ENCODE measurements at places on chromosomes 5 and 9. TPM values are rescaled to one million over a fixed set of nuclear protein-coding genes. Genes with fewer than 3 reads are reported as not detected.

SLC36A3 gene
- total RNA-seq, result not detected

MACROH2A1 gene
- total RNA-seq, result 463 TPM

DEPDC1B gene
- 14.5 TPM for total RNA-seq

ADAMTS12 gene
- 9.1 TPM for total RNA-seq

NRG2 gene
- not detected for total RNA-seq

ASTN2 gene
- total RNA-seq, result 1.3 TPM

LVRN gene
- total RNA-seq, result 0.74 TPM

IL4 gene
- total RNA-seq, result not detected

GLT6D1 gene
- total RNA-seq, result not detected

CDC25C gene
- 40.0 TPM for total RNA-seq

ASS1 gene
- 20.9 TPM for total RNA-seq

QRFP gene
- total RNA-seq, result not detected

NPDC1 gene
- not detected for total RNA-seq

ARHGEF39 gene
- total RNA-seq, result 0.41 TPM

CA9 gene
- not detected for total RNA-seq

PAEP gene
- not detected for total RNA-seq

PLPP1 gene
- total RNA-seq, result 35.4 TPM

CDKN2A gene
- total RNA-seq, result 290 TPM

DNA sequence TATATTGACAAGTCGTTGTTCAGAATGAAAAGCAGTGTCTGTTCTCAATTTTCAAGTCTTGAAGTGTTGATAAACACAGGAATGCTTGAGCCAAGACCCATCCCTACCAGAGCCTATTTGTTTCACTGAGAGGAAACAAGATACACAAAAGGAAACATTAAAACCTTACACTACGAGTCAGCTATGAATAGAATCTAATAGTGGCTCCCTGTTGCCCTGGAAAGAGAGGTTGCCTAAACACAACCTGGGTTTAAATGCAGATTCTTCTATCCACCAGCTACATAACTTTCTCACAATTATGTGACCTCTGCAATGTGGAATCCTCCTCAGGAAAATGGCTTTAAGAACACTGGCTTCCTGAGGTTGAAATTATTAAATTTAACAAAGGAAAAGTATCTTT is 29.1 kb upstream of the BNC2 start:
- peak; percentile 2 for DNase-seq

GRCh38 chr5:55345327-55345726 is 37.5 kb downstream of the MTREX start:
- DNase-seq, result no peak

GRCh38 chr5:151926188-151926587 is 1.5 kb upstream of the GLRA1 start:
- DNase-seq, result no peak

- no peak for DNase-seq
Observed at GRCh38 chr9:80873861-80874260, 815.5 kb downstream of the TLE1 start.

GRCh38 chr5:33238826-33239695 is 201.7 kb upstream of the TARS1 start:
- no peak for DNase-seq

- no peak for DNase-seq
Observed at GRCh38 chr5:164818445-164818844, 1313.0 kb downstream of the MAT2B start.

DNA sequence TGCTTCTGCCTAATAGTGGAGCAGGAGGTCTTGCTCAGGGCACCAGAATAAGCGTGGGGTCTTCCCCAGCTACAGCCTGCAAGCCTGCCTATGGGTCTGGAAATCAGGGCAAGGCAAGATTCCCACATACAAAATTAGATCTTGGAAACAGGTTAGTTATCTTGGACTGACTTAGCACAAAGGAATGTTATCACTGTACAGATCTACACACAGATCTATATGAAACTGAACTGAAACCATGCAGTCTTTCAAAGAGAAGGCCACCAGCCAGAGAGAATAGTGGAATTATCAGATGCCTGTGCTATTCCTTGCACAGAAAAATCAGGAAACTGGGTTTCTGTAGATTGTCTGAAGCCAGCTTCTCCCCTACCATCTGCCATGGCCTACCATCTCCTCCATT is 585.7 kb downstream of the ACTL7B start:
- DNase-seq, result no peak

- DNase-seq, result no peak
Observed at GRCh38 chr5:73183000-73183399, 10.0 kb downstream of the TMEM174 start.

DNA sequence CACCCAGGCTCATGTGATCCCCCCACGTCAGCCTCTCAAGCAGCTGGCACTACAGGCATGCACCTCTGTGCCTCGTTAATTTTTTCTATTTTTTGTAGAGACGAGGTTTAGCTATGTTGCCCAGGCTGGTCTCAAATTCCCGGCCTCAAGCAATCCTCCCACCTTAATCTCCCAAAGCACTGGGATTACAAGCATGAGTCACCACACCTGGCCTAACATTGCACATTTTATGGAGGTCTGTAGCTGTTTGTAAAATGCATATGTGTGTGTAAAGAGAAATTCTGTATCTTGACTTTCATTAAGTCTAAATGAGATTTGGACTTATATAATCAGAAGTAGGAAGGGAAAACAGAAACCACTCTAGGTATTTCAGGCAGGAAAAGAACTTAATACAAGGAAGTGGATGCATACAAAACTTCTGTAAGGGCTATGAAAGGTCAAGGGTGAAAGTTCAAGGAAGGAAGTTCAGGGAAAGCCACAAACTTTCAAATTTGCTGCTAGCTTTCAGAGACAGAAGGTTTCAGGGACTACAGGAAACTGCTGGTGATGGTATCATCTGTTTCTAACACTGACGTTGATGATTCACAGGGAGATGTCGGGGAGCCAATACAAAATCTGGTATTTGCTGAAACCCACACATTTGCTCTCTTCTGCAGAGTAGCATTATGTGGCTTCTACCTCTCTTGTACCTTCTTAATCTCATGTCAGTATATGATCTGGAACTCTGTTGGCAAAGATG is 209.4 kb downstream of the PIK3R1 start:
- no peak for DNase-seq

DNA sequence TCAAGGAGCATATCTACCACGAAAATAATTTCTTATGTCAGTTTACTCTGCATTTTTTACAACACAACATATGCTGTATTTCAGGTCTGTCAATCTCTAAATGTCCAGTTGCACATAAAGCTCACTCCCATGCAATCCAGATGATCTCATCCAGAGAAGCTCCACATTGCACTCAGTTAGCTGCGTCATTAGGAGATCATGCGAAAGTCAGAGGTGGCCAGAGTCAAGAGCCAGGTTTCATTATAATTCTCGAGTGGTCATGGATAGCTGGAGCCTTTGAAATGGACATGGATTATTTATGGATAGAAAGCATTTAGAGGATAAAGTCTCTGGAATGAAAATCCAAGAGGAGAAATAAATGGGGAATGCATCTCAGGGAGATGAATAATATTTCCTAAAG is 232.3 kb downstream of the GAS1 start:
- DNase-seq, result no peak

- no peak for DNase-seq
Observed at GRCh38 chr5:131198625-131199024, 27.9 kb downstream of the LYRM7 start.

DNA sequence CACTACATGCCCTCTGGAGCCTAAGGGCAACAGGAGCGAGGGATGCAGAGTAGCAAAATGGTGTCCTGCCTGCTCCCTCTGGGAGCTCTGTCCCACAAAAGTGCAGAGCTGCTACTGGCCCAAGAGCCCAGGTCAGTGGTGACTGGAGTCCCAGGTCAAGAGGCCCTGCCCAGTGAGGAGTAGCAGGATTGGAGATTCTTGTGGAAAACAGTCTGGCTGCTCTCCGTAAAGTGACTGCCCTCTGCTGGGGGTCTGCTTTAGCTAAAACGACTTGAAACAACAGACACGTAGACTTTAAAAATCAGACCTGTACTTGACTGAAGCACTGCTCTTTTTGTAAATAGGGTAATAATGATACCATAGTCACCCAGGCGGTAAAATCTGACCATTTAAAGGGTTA is 917.0 kb downstream of the MAT2B start:
- DNase-seq, result no peak

- peak; percentile 5 for DNase-seq
Observed at GRCh38 chr5:137292461-137293027, 206.6 kb downstream of the SPOCK1 start.

- DNase-seq, result no peak
Observed at GRCh38 chr9:114097613-114098020, 1.5 kb downstream of the KIF12 start.

- no peak for DNase-seq
Observed at GRCh38 chr9:112380102-112380824, at the start of gene HSDL2. Gene HSDL2, plus strand, starts transcription at chr9:112380108. Its CDS starts 56 bp downstream, at chr9:112380164.

DNA sequence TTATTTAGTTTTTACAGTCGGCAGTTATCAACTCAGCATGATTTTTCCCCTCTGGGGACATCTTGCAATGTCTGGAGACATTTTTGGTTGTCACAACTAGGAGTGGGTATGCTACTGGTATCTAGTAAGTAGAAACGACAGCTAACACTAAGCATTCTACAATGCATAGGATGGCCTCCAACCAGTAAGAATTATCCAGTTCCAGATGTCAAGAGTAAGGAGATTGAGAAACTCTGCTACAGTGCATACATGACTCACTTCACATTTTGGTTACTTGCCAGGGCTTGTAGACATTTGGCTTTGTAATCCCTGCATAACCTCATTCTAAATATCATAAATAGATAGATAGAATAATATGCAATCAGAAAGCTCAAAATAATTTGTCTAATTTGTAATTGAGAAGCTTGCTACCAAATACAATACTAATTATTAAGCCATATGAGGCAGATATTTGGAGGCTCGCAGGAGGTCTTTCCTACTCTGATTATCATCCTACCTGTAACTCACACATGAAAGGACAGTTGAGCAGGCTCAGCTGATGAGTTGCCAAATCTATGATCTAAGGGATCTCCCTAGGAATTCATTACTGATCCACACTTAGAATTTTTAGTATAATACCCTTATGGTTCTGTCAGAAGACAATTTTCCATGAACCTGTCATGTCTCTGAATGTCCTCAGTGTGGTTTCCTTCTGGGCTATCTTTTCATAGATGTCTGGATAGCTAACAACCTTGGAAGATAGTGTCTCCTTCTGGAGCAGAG is 346.9 kb upstream of the TLE4 start:
- no peak for DNase-seq

- DNase-seq, result no peak
Observed at GRCh38 chr9:77725046-77725694, 77.0 kb upstream of the GNA14 start.

DNA sequence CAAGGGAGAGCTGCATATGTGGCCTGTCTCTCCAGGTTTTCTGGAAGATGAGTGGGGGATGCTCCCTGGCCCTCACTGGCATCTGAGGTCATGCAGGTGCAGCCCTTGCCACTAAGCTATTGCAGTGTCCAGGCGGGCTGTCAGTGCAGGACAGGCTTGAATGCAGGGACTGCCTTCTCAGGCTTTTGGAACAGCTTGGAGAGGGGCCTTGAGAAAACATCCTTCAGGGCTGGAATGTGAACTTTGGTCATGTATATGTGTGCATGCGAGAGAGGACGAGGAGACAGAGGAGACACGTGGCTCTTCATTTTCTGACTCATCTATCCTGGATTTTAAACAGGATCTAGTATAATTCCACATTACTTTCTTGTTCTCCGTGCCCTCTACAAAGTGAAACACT is 90.3 kb downstream of the MACROH2A1 start:
- peak; percentile 66 for DNase-seq

DNA sequence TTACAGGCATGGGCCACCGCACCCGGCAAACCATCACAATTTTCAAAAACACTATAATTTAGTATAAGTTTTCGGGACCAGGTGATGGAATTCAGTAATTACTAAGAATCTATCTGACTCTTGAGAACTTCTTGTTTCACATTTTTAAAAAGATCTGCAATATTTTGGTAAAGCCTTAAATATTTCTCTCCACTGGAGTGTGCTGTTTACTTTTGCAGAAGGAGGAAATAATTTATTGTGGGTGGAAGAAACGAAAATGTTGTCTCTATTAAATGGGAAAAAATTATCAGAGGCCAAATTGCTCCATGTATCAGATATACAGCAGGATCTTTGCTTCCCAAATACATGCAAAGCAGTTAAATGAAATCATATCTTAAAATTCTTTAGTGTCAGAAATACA is 566.8 kb upstream of the CYLC2 start:
- DNase-seq, result no peak

- no peak for DNase-seq
Observed at GRCh38 chr5:111755345-111755941, 1.6 kb downstream of the NREP start.

- no peak for DNase-seq
Observed at GRCh38 chr5:10582512-10582897, 18.6 kb downstream of the ANKRD33B start.

- no peak for DNase-seq
Observed at GRCh38 chr9:137066096-137066861, 4.1 kb downstream of the SAPCD2 start.

GRCh38 chr9:124768750-124769548 is 2.2 kb downstream of the NR6A1 start:
- DNase-seq, result no peak

GRCh38 chr5:10655972-10656830 is 92.3 kb downstream of the ANKRD33B start:
- no peak for DNase-seq

DNA sequence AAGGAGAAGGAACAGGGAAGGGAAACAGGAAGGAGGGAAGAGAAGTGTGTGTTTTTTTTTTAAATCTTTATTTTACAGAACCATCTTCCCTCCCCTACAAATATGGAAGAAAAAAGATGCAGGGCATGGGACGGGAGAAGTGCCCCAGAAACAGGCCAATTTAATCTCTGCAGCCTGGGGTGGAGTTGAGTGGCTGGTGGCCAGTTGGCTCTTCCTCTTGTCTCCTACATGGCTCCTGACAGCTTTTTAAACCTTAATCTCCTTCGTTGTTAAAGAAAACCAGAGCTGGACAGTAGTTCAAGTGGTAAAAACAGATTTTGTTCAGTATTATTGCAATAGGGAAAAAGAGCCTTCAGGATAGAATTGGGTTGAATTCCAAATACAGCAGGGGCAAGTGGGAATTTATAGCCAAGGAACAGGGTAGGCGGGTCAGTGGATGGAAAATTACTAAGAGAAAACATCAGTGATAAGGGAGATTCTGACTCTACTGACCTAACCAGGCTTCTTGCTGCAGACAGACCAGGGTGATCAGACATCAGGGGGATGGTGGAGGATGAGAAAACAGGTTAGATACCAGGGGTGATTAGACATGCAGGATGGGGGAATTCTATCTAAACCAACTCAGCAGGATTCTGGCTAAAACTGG is 125.1 kb upstream of the CLINT1 start:
- DNase-seq, result no peak
